ENCODE measurements at places on chromosomes 3 and 15. TPM values are rescaled to one million over a fixed set of nuclear protein-coding genes. Genes with fewer than 3 reads are reported as not detected.

RAD51 gene
- total RNA-seq, result 48.6 TPM

ALPK3 gene
- 0.22 TPM for total RNA-seq

ANKRD63 gene
- 0.26 TPM for total RNA-seq

ZNF80 gene
- 0.12 TPM for total RNA-seq

CCR8 gene
- total RNA-seq, result 0.36 TPM

MAGI1 gene
- total RNA-seq, result 0.05 TPM

PRR23A gene
- not detected for total RNA-seq

ZBTB20 gene
- total RNA-seq, result 15.1 TPM

ALDH1A3 gene
- not detected for total RNA-seq

PCCB gene
- total RNA-seq, result 20.7 TPM

FETUB gene
- total RNA-seq, result not detected

CYP8B1 gene
- total RNA-seq, result not detected

CNOT10 gene
- total RNA-seq, result 53.5 TPM

DNAH12 gene
- 0.05 TPM for total RNA-seq

CCR9 gene
- not detected for total RNA-seq

ICE2 gene
- 71.8 TPM for total RNA-seq

PLA1A gene
- not detected for total RNA-seq

LRRC2 gene
- total RNA-seq, result 0.55 TPM

VWA5B2 gene
- not detected for total RNA-seq

TOPAZ1 gene
- total RNA-seq, result not detected

MAP1A gene
- 6.4 TPM for total RNA-seq

GHSR gene
- not detected for total RNA-seq

CMTM6 gene
- 47.1 TPM for total RNA-seq

TRIM59 gene
- total RNA-seq, result 49.3 TPM

LMLN gene
- total RNA-seq, result 4.4 TPM
